ENCODE measurements at places on chromosomes 7 and 10. TPM values are rescaled to one million over a fixed set of nuclear protein-coding genes. Genes with fewer than 3 reads are reported as not detected.
A peak's percentile ranks its signal among the peaks of the same experiment; 100 is the strongest.

Gene TMEM184A
- 18.7 TPM for total RNA-seq

Gene VENTX
- 3.5 TPM for total RNA-seq

Gene HOXA10
- 1.8 TPM for total RNA-seq

GRCh38 chr7:149471289-149471953, 10.6 kb upstream of the ZNF777 start:
- no peak for DNase-seq
- H3K27ac ChIP-seq, result no peak overlapping the region

- no peaks in the 10 kb centered on the region for H3K4me1 ChIP-seq
- H3K27ac ChIP-seq, result no peak overlapping the region
- H3K4me3 ChIP-seq, result no peak overlapping the region
- no peaks in the 10 kb centered on the region for H3K36me3 ChIP-seq
- H3K27me3 ChIP-seq, result no peaks in the 10 kb centered on the region
- DNase-seq, result no peak
Measured at GRCh38 chr7:96636979-96637378, 72.7 kb downstream of the SEM1 start.

- no peaks in the 10 kb centered on the region for H3K36me3 ChIP-seq
- no peaks in the 10 kb centered on the region for H3K4me1 ChIP-seq
- H3K27ac ChIP-seq, result no peak overlapping the region
- no peak for DNase-seq
- H3K4me3 ChIP-seq, result no peak overlapping the region
Measured at GRCh38 chr10:109820620-109821405, 102.5 kb downstream of the XPNPEP1 start.

- peaks cover 5% of the 10 kb centered on the region for H3K4me1 ChIP-seq
- DNase-seq, result no peak
- no peak overlapping the region for H3K4me3 ChIP-seq
- no peak overlapping the region for H3K27ac ChIP-seq
Measured at GRCh38 chr10:62584731-62585130, 210.6 kb downstream of the ZNF365 start.

GRCh38 chr7:14380881-14381280, 391.4 kb upstream of the ETV1 start:
- no peak for DNase-seq
- no peak overlapping the region for H3K27ac ChIP-seq
- H3K27me3 ChIP-seq, result no peaks in the 10 kb centered on the region
- H3K36me3 ChIP-seq, result no peaks in the 10 kb centered on the region
- H3K4me1 ChIP-seq, result no peaks in the 10 kb centered on the region
- no peak overlapping the region for H3K4me3 ChIP-seq

DNA sequence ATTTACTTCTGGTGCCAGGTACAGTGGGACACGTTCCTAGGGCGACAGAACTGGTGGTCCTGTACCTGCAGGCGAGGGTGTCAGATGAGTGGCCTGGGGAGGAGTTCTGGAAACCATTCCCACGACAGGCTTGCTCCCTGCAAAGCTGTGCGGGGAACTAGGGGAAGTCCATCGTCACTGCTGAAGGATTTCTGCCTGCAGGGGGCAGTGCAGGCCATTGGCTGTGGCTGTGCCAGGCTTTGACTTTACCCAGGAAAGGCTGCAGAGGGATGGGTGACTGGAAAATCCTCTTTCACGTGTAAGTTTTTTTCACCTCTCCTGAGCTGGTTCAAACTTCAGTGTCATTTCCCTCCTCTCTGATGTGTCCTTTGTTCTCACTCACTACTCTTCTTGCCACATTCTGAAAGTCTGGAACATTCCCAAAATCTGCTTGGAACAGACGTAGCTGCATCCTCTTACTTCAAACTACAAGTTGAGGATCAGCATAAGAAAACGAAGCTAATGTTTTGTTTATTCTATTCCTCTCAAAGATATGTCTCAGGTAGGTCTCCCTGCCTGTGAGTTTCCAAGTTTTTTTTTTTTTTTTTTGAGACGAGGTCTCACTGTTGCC, 126.5 kb downstream of the SH2D4B start:
- DNase-seq, result peak; percentile 91
- peaks cover 22% of the 10 kb centered on the region for H3K4me1 ChIP-seq
- no peak overlapping the region for H3K4me3 ChIP-seq
- no peaks in the 10 kb centered on the region for H3K36me3 ChIP-seq
- H3K27me3 ChIP-seq, result no peaks in the 10 kb centered on the region

DNA sequence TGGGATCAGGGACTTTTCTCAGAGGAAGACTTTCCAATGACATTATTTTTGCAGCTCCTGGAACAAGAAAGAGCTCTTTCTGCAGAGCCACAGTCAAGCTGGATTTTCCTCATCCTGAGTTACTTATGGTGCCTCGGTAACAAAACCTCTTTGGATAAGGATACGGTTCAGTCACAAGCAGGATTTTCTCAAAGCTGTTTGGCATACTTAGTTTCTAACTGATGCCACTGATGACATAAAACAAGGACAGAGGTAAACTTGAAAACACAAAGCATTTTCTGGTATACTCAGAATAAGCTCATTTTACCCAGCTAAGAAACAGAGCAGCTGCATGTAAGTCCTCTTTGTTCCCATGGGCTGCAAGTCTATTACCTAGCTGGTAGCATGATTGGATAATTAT, 340.9 kb upstream of the MEOX2 start:
- DNase-seq, result no peak
- H3K4me3 ChIP-seq, result no peak overlapping the region
- H3K4me1 ChIP-seq, result no peaks in the 10 kb centered on the region
- no peak overlapping the region for H3K27ac ChIP-seq

GRCh38 chr7:136116186-136116585, 139.0 kb upstream of the MTPN start:
- no peak overlapping the region for H3K27ac ChIP-seq
- H3K36me3 ChIP-seq, result no peaks in the 10 kb centered on the region
- H3K4me1 ChIP-seq, result no peaks in the 10 kb centered on the region
- H3K27me3 ChIP-seq, result no peaks in the 10 kb centered on the region
- DNase-seq, result no peak

GRCh38 chr10:14468023-14468441, 137.3 kb upstream of the FRMD4A start:
- no peaks in the 10 kb centered on the region for H3K4me1 ChIP-seq
- H3K27ac ChIP-seq, result no peak overlapping the region
- no peaks in the 10 kb centered on the region for H3K36me3 ChIP-seq
- no peak for DNase-seq
- no peaks in the 10 kb centered on the region for H3K27me3 ChIP-seq
- H3K4me3 ChIP-seq, result no peak overlapping the region

DNA sequence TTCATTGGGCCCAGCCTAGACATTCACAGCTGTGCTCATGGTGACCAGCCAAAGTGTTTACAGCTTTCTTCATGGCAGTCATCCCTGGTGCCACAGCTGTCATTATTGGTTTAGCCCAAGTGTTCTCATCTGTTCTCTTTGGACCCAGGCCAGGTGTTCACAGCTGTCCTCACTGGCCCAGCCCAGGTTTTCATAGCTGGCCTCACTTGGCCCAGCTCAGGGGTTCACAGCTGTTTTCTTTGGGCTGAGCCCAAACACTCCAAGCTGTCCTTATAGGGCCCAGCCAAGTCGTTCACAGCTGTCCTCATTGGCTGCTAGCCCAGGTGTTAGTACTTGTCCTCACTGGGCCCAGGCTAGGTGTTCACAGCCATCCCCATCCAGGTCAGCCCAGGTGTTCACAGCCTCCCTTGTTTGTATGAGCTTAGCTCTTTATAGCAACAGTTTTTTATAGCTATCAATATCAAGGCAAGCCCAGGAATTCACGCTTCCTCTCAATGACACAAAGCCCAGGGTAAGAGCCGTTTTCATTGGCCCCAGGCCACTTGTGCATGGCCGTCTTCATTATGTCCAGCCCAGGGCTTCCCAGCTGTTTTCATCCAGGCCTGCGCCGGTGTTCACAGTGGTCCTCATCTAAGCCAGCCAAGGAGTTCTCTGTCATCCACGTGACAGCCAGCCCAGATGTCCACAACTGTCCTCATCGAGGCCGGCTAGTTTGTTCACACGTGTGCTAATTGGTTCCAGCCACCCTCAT, 11.6 kb downstream of the FRG2B start:
- H3K27me3 ChIP-seq, result no peaks in the 10 kb centered on the region
- no peak overlapping the region for H3K4me3 ChIP-seq
- H3K27ac ChIP-seq, result no peak overlapping the region
- no peaks in the 10 kb centered on the region for H3K36me3 ChIP-seq

GRCh38 chr10:129581827-129582411, 114.9 kb downstream of the MGMT start:
- no peak overlapping the region for H3K27ac ChIP-seq
- no peaks in the 10 kb centered on the region for H3K4me1 ChIP-seq
- H3K27me3 ChIP-seq, result no peaks in the 10 kb centered on the region
- H3K4me3 ChIP-seq, result no peak overlapping the region
- DNase-seq, result no peak
- no peaks in the 10 kb centered on the region for H3K36me3 ChIP-seq

- DNase-seq, result peak; percentile 60
- H3K27ac ChIP-seq, result no peak overlapping the region
- no peak overlapping the region for H3K4me3 ChIP-seq
- no peaks in the 10 kb centered on the region for H3K27me3 ChIP-seq
Measured at GRCh38 chr10:128035557-128035973, 90.7 kb downstream of the MKI67 start.

DNA sequence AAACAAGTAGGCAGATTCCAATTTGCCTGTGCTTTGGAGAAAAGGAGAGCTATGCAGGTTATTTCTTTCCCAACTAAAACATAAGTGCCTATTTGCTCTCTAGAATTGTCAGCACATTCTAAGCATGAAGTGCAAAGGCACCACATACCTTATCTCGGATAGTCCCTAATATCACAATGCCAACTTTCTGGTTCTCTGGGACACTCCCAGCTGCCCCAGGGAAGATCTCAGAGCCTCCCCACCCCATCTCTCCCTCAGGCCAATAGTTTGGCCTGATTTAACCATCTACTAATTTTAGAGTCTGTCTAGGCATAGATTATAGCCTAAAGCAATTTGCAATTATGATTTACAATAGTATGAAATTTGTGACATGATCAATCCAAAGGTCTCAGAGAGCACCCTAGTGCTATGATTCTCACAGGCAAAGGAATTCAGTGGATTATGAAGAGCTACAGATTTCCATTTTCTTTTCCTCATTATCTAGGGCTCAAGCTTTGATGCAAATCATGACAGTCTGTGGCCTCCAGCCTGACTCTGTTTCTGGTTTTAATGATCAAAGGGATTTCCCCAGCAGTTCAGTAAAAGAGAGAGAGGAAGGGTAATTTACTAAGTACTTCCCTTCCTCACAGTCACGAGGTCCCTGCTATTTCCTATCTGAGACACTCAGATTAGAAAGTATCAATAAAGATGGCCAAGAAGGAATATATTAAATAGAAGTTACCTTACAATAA, 29.0 kb upstream of the IL6 start:
- no peak overlapping the region for H3K4me3 ChIP-seq
- no peaks in the 10 kb centered on the region for H3K27me3 ChIP-seq
- no peaks in the 10 kb centered on the region for H3K36me3 ChIP-seq
- DNase-seq, result no peak

- no peak overlapping the region for H3K27ac ChIP-seq
- no peaks in the 10 kb centered on the region for H3K27me3 ChIP-seq
- H3K4me1 ChIP-seq, result peaks cover 19% of the 10 kb centered on the region
- no peaks in the 10 kb centered on the region for H3K36me3 ChIP-seq
Measured at GRCh38 chr10:95391581-95392216, 100.9 kb upstream of the PDLIM1 start.

DNA sequence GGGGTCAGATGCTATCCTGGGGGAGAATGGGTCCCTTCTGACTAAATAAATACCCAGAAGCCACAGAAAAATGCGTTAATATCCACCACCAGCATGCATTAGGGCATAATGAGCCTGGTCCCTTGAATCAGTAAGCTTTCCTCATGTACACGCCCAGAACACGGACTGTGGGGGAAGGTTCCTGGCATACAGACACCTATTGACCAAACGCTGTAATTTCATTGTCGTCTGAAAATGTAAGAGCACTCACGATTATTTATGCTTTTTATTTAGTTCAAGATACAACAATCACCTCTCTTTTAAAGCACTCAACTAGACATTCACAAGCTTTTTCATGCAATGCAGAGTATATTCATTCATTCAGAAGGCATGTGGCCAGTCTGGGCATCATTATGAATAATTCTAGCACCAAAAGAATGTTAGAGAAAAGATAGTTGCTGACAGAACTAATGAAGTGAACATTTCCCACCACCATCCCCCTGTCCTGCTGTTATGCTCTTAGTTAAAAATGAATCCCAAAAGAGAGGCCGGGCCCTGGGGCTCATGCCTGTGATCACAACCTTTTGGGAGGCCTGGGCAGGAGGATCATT, 101.0 kb downstream of the SVIL start:
- no peak overlapping the region for H3K27ac ChIP-seq
- no peak for DNase-seq

GRCh38 chr10:63520500-63521415, at the start of gene REEP3:
REEP3 (plus strand) TSS chr10:63521401; CDS start chr10:63521546, 145 bp downstream.
- peak; percentile 51 for DNase-seq
- H3K36me3 ChIP-seq, result no peaks in the 10 kb centered on the region
- H3K27me3 ChIP-seq, result no peaks in the 10 kb centered on the region
- peak within 1 kb of the TSS; percentile 75 for H3K4me3 ChIP-seq

- no peaks in the 10 kb centered on the region for H3K27me3 ChIP-seq
- H3K4me1 ChIP-seq, result no peaks in the 10 kb centered on the region
- no peak for DNase-seq
- H3K4me3 ChIP-seq, result no peak overlapping the region
Measured at GRCh38 chr10:127904311-127905000, 2.4 kb upstream of the PTPRE start.

GRCh38 chr10:86942441-86943315, 14.7 kb downstream of the MMRN2 start:
- no peaks in the 10 kb centered on the region for H3K27me3 ChIP-seq
- peaks cover 22% of the 10 kb centered on the region for H3K4me1 ChIP-seq
- peak overlapping the region; percentile 21 for H3K4me3 ChIP-seq
- H3K36me3 ChIP-seq, result no peaks in the 10 kb centered on the region

DNA sequence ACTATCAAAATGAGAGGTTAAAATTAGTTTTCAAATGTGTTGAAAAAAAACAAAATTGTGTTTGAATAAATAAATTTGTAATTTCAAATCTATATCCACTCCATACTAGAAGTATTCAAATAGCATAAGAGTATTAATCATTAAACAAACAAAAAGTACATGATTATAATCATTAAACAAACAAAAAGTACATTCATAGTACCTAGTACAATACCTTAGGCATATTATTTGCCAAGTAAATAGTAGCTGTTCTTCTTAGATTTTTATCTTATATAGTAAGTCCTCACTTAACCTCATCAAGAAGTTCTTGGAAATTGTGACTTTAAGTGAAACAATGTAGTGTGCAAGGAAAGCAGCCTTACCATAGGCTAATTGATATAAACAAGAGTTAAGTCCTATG, 349.3 kb upstream of the VWC2 start:
- no peak overlapping the region for H3K4me3 ChIP-seq
- no peak overlapping the region for H3K27ac ChIP-seq
- H3K36me3 ChIP-seq, result no peaks in the 10 kb centered on the region
- H3K27me3 ChIP-seq, result no peaks in the 10 kb centered on the region

DNA sequence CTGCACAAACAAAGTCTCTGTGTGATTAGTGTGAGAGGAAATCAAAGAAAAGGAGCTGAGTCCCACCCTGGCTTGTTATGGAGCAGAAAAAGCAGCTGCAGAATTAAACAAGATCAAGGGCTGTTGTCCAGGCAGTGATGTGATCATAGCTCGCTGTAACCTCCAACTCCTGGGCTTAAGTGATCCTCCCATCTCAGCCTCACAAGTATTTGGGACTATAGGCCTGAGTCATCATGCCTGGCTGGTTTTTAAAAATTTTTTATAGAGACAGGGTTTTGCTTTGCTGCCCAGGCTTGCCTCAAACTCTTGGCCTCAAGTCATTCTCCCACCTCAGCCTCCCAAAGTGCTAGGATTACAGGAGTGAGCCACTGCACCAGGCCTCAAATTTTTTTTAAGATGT, 88.9 kb downstream of the IPMK start:
- no peak for DNase-seq
- H3K4me3 ChIP-seq, result no peak overlapping the region
- H3K36me3 ChIP-seq, result no peaks in the 10 kb centered on the region
- H3K27ac ChIP-seq, result no peak overlapping the region

- H3K36me3 ChIP-seq, result no peaks in the 10 kb centered on the region
- DNase-seq, result no peak
- no peaks in the 10 kb centered on the region for H3K4me1 ChIP-seq
- H3K27ac ChIP-seq, result no peak overlapping the region
Measured at GRCh38 chr10:101273741-101274140, 44.5 kb upstream of the LBX1 start.
